ENCODE measurements at places on chromosomes 4 and X. TPM values are rescaled to one million over a fixed set of nuclear protein-coding genes. Genes with fewer than 3 reads are reported as not detected.

DNA sequence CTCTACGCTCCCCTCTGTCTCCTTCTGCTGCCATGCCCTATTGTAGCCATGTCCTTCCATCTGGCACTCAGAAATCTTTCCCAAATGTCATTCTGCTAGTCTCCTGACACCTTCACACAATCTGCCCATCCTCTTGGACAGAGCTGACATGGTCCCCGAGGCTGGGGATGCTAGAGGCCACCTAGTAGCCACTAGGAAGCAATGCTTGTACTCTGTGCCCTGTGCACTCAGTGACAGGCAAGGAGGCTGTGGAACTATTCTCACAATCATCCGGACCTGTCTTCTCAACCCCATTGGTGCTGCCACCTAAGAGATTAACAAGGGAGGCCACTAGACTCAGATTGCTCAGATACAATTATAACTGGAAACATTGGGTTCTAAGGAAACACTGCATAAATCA is 112.6 kb upstream of the TMEM164 start:
- DNase-seq: no peak

GRCh38 chr4:159443975-159444374 is 341.1 kb downstream of the RAPGEF2 start:
- peak; percentile 72 for DNase-seq

GRCh38 chr4:61277785-61278760 is 77.9 kb downstream of the ADGRL3 start:
- DNase-seq: no peak

DNA sequence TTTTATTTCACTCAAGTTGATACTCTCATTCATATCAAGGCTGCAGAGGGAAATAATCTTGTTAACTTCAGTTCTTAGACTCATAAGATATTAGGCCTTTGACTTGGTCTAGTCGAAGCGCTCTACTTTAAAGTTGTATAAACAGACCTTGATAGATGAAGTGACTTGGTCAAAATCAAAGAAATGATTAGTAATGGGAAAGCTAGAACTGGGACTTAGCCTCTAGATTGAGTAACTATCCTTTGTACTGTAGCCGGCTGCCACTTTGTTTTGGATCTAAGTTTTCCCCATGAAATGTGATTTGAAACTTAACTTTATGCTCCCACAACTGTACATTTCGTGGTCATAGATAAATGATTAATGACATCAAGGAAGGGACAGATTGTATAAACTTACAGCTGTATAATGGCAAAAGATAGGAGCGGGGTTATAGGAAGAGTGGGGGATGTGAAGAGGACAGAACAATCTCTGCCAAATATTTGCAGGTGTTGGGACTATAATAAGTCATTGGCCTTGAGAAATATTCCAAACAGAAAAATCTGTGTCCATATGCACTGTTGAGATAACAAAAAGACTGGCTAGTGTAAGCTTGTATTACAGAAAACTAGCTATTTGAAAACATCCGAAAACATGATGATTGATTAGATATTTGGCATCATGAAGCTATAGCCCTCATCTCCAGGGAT is 17.2 kb downstream of the MID2 start:
- DNase-seq: no peak

OPHN1 gene
- total RNA-seq: 9.0 TPM

GRCh38 chr4:183333983-183334382 is 11.8 kb upstream of the CLDN24 start:
- no peak for DNase-seq

HMX1 gene
- not detected for total RNA-seq

HTN3 gene
- total RNA-seq: not detected

DNA sequence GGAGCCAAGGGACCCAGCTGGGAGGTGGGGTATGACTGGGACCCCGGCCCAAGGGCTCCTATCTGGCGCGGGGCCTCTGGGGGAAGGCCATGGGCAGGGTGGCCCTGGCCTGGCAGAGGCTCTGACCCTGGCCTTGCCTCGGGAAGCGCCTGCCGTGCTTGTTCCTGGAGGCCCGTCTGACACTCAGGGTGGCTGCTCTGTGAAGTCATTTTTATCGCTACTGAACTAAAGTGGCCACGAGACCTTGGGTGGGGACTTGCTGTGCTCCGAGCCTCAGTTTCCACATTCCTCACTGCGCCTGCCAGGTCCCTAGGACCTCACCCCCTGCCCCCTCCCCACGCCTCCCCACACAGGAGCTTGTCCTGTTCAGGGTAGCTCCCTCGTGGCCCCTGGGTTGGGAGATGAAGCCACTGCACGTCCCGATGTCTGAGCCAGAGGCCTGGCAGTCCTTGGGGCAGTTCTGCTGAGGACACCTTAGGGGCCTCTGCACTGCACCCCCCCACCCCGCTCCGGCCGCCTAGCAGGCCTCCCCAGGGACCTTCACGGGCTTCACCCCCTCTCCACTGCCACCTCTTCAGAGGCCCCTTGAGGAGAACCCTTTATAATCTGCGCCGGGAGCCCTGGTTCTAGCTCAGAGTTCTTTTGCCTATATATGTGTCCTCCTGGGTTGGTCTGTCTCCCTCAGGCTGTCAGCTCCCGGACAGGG is 639 bp upstream of the SORCS2 start:
- no peak for DNase-seq

GLRB gene
- total RNA-seq: 6.8 TPM
